ENCODE measurements at places on chromosomes 2 and 18.

DNA sequence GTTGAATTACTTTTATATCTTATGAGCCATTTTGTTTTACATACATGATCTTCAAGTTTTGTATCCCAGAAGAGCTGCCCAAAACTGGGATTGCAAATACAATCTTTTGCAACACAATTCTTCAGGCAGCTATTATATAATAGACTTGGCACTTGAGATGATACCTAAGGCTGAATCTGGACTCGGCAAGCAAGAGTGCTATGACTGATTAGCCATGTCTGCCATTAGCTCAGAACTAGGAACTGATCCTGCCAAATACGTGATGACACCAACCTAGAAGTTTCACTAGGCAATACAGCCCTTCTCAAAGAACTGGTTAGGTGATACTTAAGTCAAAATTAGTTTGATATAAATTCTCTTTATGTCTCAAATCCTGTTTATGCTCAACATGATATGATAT is 619.6 kb downstream of the CPS1 start:
- no peak for DNase-seq

- no peak for DNase-seq
Measured at GRCh38 chr2:235324324-235324723, 169.5 kb upstream of the AGAP1 start.

GRCh38 chr2:239585422-239585821 is 184.6 kb upstream of the HDAC4 start:
- DNase-seq: no peak

DNA sequence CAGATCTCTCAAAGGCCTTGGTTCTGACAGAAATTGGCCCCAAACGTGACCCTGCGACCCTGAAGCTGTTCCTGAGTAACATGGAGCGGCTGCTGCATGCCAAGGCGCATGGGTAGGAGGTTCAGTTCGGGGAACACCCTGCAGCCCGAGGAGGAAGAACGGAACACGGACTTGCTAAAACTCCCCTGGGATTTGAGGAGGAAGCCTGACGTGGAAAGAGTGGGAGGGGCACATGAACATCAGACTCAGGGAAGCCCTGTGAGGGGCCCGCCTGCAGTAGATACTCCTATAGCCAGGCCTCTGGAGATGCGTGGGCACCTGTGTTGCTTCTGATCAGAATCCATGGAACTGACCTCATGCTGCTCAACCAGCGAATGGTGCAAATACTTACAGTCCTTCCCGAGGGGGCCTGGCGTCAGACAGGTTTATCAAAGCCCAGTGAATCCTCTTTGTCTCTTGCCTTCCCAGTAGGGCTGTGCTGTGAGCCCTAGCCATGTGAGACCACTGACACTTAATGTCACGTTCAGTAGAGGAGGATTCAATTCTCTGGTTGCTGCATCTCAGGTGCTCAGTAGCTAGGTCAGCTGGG is 46.8 kb downstream of the IMPA2 start:
- DNase-seq: no peak

- no peak for DNase-seq
Measured at GRCh38 chr2:17311771-17312511, 206.3 kb downstream of the RAD51AP2 start.

GRCh38 chr18:74226156-74226555 is 65.6 kb downstream of the CYB5A start:
- no peak for DNase-seq

DNA sequence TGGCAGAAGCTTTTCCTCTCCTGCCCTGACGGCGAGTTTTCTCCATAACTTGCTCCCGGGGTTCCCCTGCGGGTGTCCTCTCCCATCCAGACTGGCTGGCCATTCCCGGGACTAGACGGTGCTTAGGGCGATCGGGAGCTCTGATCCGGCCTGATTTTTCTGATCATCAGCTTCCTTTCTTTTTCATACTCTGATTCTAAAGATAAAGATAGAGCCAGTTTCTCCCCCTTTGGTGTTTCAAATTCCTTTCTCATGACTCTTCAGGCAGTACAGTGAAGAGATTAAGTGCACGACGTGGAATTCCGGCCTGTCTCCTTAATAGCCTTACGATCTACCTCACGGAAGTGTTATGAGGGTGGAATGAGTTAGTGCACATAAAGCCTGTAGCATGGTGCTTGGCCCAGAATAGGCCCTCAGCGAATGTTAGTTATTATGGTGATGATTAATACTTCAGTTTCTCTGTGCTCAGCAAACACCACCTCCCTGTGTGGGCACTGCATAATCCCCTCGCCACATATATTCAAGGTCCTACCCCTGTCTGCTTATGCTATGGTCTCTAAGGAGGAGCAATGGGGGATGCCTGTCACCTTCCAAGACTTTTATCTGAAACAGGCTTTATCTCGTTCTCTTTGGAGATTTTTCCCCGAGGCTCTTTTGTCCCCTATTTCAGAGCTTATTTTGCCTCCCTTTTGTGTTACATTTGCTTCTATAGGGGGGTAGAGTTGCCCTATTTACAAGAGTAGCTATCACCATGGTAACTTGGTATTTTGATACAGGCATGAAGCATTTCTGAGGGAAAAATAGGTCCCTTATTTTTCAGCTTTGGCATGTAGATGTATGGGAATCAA is 254.8 kb downstream of the CDH2 start:
- DNase-seq: no peak

- no peak for DNase-seq
Measured at GRCh38 chr2:83342860-83343329, 1116.2 kb downstream of the SUCLG1 start.

DNA sequence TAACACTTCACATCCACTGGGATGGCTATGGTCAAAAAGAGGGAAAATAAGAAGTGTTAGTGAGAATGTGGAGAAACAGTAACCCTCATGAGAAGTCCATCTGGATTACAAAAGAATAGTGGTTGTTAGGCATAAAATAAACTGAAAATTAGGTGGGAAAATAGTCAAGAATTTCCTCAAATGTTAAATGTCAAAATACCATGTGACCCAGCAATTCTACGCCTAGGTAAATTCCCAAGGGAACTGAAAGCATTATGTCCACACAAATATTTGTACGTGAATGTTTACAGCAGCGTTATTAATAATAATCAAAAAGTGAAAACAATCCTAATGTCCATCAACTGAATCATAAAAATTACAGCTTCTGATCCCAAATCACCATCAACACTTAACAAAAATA is 11.0 kb downstream of the WDR33 start:
- no peak for DNase-seq
